ENCODE measurements at places on chromosomes 2 and 18.
A peak's percentile ranks its signal among the peaks of the same experiment; 100 is the strongest.

DNA sequence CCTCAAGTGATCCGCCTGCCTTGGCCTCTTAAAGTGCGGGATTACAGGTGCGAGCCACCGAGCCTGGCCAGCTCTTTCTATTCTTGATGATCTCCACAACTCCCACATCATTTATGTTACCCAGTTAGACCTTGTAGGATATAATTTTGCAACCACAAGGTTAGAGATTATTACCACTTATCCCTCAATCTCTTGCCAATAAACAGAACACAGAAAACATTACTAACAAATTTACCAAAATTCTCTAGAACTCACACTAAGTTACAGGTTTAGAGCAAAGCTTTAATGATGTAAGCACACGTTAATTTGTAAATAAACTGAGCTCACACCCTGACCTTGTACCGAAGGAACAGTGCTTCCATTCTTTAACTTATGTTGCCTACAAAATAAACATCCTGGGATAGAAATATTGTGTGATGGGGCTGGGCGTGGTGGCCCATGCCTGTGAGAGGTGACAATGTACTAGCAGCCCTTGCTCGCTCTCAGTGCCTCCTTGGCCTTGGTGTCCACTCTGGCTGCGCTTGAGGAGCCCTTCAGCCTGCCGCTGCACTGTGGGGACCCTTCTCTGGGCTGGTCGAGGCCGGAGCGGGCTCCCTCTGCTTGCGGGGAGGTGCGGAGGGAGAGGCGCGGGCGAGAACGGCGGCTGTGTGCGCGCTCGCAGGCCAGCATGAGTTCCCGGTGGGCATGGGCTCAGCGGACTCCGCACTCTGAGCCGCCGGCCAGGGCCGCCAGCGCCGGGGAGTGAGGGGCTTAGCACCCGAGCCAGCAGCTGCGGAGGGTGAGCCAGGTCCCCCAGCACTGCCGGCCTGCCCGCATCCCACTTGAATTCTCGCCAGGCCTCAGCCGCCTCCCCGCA, 42.1 kb upstream of the ITSN2 start:
- no peak for DNase-seq

DNA sequence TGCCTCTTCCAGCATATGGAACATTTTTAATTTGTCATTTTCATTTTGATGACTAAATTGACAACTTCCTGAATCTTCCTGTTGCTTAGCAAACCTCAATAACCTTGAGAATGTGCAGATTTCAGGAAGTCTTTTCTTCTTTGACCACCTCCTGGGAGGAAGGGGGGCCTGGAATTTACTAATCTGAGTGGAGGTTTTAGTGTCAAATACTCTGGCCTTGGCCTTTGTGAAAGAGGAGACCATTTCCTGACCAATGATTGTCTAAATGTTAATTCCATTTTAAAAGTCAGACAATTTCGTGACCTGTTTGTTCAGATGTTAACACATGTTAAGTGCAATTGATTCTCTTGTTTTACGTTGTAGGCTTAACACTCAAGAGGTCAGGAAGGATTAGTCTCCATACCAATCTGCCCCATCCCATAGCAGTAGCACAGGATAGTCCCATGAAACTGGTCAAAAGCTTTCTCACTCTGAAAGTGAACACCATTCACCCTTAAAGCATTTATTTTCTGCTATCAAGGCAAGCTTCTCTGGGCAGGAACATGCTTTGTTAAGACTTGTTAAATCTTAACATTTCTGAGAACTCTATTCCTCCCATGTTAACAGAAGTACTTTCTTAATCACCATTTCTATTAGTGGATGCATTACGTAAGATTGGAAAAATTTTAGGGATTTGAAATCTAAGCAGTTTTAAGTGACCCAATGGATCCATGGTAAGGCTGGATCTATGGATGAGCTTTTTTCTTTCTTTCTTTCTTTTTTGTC, 219.6 kb downstream of the RND3 start:
- no peak for DNase-seq

DNA sequence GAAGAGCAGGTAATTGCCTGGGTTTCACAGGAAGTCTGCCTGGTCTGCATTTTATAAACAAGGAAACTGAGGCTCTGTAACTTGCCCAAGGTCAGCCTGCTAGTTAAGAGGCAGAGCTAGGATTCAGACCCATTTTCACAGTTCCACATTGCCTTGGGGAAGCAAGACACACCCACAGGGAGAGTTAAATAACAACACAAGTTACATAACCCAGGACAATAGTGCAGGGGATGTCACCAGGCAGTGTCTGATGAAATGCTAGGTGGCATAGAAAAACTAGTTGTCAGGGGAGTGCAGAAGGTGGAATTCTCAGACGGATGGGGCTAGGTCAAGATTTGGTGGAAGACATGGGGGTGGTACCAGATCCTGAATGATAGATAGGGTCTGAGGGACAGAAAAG, 69.7 kb downstream of the PRKCE start:
- DNase-seq: no peak

DNA sequence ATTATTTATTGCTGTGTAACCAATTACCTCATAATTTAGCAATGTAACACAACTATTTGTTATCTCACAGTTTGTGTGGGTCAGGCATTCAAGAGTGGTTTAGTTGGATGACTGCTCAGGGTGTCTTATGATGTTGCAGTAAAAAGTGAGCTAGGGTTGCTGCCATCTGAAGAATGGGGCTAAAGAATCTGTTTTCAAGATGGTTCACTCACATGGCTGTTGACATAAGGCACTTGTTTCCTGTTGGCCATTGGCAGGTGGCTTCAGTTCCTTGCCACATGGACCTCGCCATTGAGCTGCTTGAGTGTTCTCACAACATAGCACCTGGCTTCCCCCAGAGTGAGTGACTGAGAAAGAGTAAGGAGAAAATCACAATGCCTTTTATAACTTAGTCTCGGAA, 123.2 kb downstream of the TMEM17 start:
- no peak for DNase-seq

GRCh38 chr2:20300656-20301055, 50.0 kb downstream of the PUM2 start:
- DNase-seq: no peak

- no peak for DNase-seq
Measured at GRCh38 chr2:233530381-233530780, 36.2 kb downstream of the USP40 start.

DNA sequence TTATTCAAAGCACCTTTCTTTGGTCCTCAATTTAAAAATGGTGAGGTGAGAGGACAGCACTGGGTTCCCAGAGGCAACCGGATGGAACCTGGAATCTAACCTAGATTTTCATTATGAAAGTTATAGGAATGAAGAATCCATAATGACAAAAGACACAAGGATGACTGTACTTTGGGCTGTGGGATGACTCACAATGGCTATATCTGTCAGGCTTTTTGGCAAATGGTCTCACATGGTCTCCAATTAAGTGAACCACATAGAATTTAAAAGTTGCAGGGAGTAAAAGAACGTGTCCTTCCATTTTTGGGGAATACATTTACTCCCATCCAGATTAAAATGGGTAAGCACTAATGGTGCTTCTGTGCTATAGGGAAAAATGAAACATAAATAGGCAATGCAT, 31.8 kb upstream of the LYPD1 start:
- DNase-seq: no peak

GRCh38 chr18:11320986-11321385, 171.6 kb upstream of the PIEZO2 start:
- no peak for DNase-seq

DNA sequence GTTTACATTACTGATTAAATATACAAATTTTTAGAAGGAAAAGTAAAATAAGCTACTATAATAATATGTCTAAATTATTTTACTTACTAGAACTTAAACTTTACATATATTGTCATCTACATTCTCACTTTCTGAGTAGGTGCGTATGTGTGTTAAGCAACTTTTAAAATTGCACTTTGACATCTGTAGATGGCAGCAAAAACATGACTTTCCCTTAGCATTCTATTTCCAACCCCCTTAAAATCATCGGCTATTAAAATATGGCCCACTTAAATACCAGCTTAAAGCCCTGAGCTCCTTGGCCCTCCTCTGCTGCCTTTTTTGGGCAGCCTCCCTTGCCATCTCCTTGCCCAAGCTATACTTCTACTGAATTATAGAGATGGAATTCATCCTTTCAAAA, 78.0 kb downstream of the UPP2 start:
- DNase-seq: no peak

DNA sequence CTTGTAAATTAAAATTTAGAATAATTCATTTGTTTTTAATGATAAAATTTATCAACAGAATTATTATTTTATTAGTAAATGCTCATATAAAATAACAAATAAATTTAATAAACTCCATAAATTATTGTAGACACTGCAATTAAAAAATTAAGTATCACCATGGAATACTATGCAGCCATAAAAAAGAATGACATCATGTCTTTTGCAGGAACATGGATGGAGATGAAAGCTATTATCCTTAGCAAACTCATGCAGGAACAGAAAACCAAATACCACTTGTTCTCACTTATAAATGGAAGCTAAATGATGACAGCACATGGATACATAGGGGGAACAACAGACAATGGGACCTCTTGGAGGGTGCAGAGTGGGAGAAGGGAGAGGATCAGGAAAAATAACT, 29.7 kb upstream of the DSG3 start:
- DNase-seq: no peak

- no peak for DNase-seq
Measured at GRCh38 chr2:170573671-170574070, 141.5 kb upstream of the SP5 start.

DNA sequence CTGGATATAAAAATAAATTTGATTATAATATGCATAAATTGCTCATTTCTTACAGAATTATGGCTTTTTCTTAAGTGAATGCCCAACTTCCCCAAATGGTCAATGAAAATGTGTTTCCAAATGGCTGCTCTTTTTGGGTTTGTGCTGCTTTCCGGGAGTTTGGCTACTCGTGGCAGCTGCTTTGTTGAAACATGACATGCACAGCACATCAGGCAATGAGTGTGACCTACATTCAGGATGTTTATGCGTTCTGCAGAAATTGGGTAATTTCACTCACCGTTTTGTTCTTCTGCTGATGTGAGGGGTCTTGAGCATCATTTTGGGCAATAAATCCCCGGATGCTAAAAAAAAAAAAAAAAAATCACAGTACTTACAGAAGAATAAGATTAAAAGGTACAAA, 825.0 kb upstream of the KLHL29 start:
- no peak for DNase-seq

GRCh38 chr2:56450047-56450446, 266.3 kb downstream of the CCDC85A start:
- no peak for DNase-seq

GRCh38 chr2:11647834-11648600, 22.0 kb downstream of the NTSR2 start:
- DNase-seq: no peak

- DNase-seq: no peak
Measured at GRCh38 chr2:174083843-174084458, 118.8 kb upstream of the SP3 start.

- no peak for DNase-seq
Measured at GRCh38 chr18:10444314-10445006, 10.0 kb upstream of the APCDD1 start.

GRCh38 chr2:241774419-241775222, 2.0 kb upstream of the GAL3ST2 start:
- DNase-seq: no peak

DNA sequence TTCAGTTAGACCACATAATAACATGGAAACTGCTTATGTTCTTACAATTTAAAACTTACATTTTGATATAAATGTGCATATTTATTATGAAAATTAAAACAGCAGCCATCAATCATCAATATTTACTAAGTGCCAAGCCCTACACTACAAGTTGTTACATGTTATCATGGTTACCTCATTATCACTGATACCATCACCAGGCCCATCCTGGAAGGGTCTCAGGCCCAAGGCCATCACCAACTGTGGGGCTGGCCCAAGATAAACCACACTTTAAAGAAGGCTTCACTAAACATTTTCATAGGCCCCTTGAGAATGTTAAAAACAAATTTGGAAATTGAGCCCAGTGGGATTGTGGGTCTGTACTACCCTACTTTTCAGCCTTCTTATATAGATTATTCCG, 6.4 kb downstream of the ITSN2 start:
- DNase-seq: no peak

- DNase-seq: peak; percentile 77
Measured at GRCh38 chr2:68751397-68752339, 17.1 kb downstream of the ARHGAP25 start.

- DNase-seq: no peak
Measured at GRCh38 chr2:131038258-131039100, 54.8 kb downstream of the FAM168B start.

DNA sequence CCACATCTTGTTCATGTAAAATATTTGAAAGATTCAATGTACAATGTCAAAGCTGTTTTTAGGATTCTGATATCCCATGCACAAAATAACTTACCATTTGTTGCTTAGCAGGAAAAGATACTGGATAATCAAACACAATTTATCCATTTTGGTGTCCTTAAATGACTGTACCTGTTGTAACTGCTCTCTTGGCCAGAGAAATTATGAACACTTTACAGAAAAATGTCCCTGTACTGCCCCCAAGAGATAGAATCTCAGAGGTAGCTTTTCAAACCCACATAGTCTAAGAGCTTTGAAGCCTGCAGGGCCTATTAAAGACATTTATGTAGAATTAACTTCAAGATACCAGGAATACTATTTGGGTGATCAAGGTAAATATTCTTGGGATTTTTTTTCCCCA, 12.2 kb upstream of the ME2 start:
- DNase-seq: no peak

DNA sequence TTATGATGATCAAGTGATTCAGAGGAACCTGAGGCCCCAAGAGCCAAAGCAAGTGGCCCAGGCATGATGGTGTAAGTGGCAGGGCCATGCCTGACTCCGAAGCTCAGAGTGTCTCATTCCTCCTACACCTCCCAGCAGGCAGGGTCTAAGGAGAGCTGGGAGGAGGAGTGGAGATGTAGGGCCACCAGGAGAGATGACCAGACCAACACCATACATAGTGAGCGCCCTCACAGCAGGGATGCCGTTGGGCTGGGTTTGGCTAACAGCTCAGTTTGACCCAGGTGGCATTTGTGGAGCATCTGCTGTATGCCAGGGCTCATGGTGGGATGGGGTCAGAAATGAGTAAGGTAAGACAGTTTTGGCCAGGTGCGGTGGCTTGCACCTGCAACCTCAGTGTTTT, 80.7 kb downstream of the MARCO start:
- no peak for DNase-seq

DNA sequence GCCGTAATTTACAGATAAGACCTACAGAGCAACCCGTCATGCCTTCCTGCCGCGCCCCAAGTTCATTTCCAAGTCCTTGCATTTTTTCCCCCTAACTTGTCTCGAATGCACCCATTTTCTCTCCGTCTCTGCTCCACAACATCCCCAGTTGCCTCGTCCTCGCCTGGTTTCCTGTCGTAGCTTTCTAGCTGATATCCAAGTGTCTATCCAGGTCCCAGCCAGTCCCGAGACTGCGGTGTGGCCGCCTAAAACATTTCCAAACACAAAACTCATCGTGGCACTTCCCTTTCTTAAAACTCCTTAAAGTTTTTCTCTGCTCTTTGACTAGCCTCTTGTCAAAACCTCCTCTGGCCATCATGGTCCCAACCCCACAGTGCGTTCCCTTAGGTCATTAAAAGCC, 1.2 kb upstream of the BARD1 start:
- no peak for DNase-seq

GRCh38 chr2:86825693-86826381, 35.1 kb upstream of the CD8A start:
- no peak for DNase-seq

GRCh38 chr2:134431838-134432434, 178.1 kb downstream of the MGAT5 start:
- no peak for DNase-seq

All from progenitor cell of endocrine pancreas (in vitro differentiated cells).